ENCODE measurements at places on chromosomes 1 and 21.

- no peak for DNase-seq
Observed at GRCh38 chr1:55002686-55003085, 4.0 kb downstream of the BSND start.

DNA sequence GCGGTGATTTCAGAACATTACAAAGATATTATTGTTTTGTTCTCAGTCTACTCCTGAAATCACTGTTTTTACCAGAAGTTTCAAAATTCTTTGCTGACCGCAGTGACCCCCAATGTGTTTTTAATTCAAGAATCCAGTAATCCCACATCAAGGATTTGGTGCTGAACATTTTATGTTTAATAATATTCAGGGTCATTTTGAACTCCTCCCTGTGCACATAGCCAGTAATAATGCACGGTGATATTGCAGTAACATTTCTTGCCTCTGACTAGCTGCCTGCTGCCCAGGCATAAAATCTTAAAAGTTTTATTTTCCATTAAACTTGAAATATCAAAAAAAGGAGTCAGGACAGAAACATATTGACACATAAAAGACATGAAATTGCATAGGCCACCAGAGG is 443.4 kb upstream of the NCAM2 start:
- DNase-seq = no peak

DNA sequence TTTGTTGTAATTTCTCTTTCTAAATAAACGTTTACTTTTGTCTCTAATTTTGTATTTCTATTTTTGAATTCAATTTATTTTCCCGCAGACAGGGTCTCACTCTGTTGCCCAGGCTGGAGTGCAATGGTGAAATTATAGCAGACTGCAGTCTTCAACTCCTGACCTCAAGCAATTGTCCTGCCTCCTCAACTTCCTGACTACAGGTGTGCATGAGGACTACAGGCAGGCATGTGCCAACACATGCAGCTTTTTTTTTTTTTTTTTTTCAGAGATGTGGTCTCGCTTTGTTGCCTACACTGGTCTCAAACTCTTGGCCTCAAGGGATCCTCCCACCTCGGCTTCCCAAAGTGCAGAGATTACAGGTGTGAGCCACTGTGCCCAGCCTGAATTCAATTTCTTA is 36.7 kb upstream of the IL20 start:
- DNase-seq = no peak

DNA sequence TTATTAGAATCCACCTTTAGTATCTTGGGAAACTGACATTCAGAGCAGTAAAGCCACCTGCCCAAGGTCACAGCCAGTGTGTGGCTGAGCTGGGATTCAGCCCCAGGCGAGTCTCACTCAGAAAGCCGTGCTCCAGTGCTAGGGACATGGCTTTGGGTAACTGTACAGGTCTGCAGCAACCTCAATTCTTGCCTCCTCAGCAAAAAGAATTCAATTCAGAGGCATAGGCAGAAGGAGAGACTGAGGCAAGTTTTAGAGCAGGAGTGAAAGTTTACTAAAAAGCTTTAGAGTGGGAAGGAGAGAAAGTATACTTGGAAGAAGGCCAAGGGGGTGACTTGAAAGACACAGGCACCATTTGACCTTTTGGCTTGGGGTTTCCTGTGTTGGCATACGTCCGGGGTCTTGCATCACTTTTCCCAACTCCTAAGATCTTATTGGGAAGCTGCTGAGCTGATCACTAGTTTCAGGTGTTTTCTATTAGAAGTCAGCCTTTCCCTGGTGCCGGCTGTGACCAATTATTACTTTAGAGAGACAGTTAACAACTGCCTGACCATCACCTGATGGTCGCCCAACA is 529.3 kb downstream of the MATN1 start:
- DNase-seq = no peak

DNA sequence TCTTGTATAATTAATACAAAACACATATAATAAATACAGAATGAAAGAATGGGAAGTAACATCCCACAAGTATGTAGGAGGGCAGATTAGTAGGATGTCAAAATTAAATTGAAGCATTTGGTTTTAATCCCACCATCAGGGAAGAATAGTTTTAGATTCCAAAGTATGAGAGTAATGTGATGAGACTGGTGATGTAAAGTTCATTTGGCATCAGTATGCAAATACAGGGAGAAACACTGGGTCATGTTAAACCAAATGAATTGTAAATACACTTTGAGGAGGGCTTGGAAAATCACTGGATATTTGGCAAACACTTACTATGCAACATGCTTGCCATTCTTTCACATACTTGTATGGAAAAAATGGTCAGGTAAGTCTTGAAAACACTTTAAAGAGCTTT is 358.8 kb downstream of the DPYD start:
- no peak for DNase-seq

DNA sequence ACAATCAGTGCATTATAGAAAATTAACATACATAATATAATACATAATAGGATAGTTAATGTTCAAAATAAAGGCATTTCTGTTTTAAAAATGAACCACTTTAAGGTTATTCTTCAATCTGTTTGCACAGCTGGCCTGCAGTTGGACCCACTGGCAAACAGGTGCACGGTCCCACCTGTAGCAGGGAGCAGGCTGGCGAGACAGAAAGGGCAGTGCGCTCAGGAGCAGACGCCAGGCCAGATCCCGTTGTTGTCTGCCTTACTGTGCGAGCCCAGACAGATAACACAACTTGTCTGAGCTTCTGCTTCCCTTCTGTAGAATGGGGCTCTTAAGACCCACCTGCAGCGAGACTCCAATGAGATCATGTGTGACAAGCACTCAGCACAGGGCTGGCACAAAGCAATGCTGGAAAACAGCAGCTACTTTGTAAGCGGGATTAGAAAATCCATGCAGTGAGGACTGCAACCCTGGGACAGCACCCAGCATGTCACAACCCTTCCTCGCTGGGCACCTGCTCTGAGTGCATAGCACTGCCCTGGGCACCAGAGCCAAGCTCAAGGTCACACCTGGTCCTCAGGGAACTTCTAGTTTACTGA is 33.5 kb downstream of the VPS26C start:
- no peak for DNase-seq
